Astrocyte of the hippocampus (primary cell): ENCODE measurements at places on chromosomes 2 and 18.
A peak's percentile ranks its signal among the peaks of the same experiment; 100 is the strongest.

GRCh38 chr2:44602446-44602845, 240.7 kb downstream of the CAMKMT start:
- no peak for DNase-seq

DNA sequence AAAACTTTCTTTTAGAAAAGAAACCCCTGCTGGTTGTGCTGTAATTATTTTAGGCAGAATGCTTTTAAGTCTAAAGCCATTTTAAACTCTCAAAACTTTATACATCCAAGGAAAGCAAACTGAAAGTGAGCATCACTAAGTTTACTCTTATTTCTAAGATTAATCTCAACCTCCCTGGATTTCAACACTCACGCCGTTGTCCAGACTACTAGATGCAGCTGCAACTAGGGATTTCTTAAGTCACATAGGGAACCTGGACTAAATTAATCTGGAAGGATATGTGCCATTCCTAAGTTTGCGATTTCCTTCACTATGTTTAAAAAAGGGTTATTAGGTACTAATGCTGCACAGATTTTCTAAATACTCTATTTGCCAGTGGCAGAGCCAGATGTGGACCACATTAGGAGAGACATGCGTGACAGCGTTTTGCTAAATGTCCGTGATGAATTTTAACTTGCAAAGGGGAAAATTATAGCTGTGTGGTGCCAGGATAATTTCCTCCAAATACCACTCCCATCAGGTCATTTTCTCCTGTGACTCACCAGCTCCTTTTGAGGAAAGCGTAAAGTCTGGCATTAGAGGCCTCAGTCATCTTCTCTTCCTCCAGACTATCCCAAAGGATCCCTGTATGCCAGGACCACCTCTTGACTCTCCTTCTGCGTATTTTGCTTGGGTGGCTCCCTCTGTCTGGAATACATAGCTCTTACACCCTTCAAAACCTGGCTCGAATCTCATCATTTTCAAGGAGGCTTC, 143.7 kb downstream of the ATL2 start:
- DNase-seq, result peak; percentile 36

DNA sequence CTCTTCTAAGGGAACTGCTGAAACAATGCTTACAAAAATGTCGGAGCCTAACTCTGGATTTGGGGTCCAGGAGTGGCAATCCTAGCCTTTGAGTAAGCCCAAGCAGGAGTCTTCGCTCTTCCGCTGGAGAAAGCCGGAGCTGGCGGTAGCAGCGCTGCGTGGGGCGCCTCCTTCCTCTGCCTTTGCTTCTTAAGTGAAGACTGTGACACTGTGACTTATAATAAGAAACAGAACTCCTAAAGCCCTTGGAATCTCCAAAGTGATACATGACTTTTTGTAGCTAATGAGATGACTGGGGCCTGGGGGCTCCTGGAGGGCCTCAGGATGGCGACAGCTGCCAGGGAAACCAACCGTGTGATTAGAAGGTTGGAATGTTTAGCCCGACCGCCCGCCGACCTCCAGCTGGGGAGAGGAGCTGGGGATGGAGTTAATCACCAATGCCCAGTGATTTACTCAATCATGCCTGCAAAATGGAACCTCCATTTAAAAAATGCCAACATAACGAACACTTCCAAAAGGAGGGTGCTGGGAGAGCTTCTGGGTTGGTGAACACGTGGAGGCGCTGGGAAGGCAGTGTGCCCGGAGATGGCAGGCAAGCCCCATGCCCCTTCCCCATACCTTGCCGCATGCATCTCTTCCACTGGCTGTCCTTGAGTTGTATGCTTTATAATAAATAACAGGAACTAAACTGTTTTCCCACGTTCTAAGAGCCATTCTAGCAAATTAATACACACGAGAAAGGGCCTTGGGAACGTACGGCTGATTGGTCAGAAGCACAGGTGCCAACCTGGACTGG, 29.0 kb upstream of the MAL start:
- DNase-seq, result peak; percentile 53

DNA sequence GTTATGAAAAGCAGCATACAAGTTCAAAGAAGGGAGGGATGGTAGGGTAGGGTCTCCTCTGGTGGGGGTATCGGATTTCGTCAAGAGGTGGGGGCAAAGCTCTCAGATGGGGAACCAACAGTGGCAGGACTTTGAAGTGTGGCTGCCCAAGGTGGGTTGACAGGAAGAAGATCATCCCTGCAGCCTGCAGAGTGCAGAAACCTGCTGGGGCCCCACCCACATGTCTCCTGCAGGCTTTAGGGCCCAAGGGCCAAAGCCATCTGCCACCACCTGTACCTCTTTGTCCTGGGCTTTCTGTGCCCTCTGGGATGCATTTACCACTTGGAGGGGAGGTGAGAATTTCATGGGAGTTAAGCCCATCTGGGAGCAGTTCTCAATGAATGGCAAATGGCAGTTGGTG, 42.7 kb downstream of the KCNF1 start:
- DNase-seq, result no peak

DNA sequence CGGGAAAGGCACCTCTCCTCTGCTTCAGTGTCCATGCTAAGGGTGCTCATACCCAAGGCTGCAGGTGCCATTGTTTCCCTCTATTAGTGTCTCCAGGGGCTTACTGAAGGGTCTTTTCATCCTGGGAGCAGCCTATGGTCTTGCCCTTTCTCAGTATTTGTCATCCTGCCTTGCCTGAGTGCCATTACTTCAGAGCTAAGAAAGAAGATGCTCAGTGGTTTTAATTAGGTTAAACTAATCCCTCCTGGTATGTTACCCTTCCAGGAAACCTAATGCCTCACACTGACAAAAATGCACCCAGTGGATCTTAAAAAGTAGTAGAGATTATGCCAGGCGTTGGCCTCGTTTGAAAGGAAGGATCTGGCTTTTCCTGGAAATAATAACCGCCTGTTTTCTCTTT, 151.4 kb downstream of the LRRTM1 start:
- DNase-seq, result no peak

DNA sequence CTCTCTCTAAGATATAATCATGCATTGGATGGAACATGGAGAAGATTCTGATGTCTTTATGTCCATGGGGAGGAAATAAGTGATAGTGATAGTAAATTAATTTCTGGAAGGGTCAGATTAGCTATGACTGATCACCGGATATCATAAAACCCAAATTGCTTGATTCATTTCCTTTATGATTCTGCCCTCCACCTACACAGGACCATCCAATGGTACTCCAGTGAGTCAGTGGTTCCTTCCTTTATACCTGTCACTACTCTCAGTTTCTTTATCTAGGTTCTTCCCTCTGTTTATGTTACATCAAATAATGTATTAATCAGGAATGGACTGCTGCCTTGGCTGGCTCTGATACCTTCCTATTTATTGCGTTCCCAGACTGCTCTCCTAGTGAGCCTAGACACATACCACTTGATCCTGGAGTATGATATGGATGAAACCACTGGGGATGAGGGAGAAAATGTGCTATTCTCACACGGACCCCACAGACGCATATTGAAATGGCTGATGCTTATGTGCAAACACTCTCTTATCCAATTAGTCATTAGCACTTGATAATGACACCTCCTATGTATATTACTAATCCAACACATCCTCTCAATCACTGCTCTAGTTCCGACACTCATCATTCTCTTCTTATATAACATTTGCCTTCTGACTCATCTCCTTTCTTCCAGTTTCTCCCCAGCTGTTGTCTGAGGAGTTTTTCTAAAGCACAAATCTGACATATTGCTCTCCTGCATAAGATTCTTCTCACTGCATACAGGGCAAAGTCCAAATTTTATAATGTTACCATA, 315.6 kb downstream of the INSIG2 start:
- DNase-seq, result no peak

- DNase-seq, result no peak
These were observed 135.7 kb downstream of the NFATC1 start for GRCh38 chr18:79531386-79531785.

- no peak for DNase-seq
These were observed 307.5 kb upstream of the HS6ST1 start for GRCh38 chr2:128625963-128626759.

DNA sequence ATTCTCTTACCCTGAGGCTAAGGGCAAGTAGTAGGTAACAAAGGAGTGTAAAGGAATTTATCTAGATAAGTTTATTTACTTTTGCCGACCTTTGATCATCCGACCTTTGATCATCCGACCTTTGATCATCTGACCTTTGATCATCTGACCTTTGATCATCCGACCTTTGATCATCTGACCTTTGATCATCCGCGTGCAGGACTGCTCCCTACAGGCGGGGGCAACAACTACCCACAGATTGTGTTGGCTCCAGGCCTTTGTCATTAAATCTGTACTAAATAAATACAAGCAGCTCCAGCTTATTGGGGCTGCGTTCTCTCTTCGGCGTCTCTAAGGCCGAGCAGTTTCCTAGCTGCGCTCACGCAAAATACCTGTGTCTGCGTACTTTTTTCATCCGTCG, 56.6 kb downstream of the ZNF638 start:
- DNase-seq, result no peak

- no peak for DNase-seq
These were observed 118.8 kb upstream of the CYP1B1 start for GRCh38 chr2:38194751-38195150.

DNA sequence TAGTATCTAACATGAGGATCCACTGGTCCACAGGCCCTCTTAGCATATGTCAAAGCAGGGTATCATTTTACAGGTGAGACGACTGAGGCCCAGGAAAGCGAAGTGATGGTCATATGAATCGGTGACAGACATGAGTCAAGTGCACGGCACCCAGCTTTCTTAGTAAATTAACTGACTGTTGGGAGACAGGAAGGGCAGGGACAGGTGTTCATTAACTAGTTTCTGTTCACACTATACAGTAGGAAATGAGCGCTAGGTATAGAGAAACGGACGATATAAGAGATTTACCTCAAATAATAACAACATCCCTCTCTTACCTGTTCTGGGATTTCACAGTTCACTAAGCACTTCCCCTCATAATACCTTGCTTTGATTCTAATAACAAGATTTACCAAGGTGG, 1.7 kb upstream of the SMARCAL1 start:
- DNase-seq, result no peak

DNA sequence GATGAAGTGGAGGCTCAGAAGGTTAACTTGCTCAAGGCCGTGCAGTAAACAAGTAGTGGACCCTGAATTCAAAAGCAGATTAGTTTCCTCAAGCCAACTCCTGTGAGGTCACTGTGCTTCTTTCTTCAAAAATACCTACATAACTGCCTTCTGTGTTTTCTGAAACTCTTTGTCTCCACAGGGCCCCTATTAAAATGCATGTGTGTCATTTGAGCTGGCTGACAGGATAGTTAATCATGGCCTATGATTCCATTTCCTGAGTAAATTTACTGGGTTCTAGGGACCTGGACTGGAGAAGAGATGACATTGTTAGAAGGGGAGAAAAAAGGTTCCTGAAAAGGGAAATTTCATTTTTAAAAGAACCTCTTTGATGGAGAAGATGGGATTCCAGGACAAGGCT, 12.9 kb upstream of the DTNA start:
- peak; percentile 39 for DNase-seq

DNA sequence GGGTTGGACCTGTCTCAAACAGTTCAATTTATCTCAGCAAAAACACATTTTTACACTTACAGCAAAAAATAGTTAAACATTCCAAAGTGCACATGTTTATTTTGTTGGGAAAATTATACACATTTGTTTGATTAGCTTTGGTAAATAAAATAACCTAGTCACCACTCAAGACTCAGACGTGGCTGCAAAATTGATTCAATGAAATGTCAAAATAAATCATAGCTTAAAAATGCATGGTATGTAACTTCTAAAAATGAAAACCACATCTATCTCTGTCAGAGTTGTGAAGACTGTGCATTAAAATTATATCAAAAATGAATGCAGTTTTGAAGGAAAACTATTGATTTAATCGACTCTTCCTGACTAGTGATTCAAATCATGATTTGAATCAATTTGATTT, 56.7 kb downstream of the GALNT14 start:
- no peak for DNase-seq

GRCh38 chr2:196681510-196681909, 42.0 kb downstream of the CCDC150 start:
- DNase-seq, result no peak

GRCh38 chr2:208359632-208359986, 47.0 kb upstream of the PTH2R start:
- DNase-seq, result no peak

GRCh38 chr2:163736433-163737189, 803 bp upstream of the FIGN start:
- DNase-seq, result peak; percentile 83

GRCh38 chr2:205465791-205466190, 216.5 kb upstream of the NRP2 start:
- DNase-seq, result no peak

- no peak for DNase-seq
These were observed 120.4 kb upstream of the ACKR3 start for GRCh38 chr2:236449167-236449761.

- peak; percentile 65 for DNase-seq
These were observed 578 bp downstream of the IWS1 start for GRCh38 chr2:127525691-127526131.

DNA sequence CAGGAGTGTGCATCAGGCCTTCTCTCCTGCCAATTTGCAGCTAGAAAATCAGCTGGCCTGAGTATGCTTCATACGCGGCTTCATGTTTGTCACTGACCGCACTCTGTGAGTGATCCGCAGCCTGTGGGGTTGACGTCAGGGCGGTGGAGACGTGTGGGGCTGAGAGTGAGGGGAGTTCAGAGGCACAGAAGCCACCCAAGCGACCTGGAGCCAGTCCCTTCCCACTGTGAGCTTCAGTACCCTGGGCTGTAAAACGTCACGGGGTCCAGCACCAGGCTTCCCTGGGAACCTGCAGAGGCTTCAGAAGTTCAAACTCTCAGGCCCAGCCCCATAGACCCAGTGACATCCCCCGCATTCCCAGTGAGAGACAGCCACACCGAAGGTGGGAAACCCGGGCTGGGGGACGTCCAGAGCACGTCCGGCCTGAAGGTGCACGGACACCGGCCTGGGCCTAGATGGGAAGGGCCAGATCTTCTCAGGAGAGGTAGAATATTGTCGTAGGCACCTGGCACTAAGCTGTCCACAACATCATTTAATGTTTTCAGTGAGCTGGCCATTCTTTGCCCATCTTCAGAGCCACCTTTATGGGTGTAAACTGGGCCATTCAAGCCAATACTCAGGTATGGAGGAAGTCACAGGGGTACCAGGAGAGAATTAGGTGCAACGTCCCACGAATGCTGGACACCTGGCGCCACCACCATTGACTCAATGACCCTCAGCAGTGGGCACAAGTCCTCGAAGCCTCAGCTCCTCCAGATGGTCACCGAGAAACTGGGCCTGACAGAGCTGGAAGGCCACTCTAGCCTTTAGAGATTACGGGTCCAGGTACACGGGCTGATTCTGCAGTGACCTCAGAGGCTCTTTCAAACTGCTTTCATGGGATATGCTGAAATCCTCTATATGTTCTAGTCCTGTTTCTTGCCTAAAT, 235.6 kb upstream of the MYT1L start:
- no peak for DNase-seq

DNA sequence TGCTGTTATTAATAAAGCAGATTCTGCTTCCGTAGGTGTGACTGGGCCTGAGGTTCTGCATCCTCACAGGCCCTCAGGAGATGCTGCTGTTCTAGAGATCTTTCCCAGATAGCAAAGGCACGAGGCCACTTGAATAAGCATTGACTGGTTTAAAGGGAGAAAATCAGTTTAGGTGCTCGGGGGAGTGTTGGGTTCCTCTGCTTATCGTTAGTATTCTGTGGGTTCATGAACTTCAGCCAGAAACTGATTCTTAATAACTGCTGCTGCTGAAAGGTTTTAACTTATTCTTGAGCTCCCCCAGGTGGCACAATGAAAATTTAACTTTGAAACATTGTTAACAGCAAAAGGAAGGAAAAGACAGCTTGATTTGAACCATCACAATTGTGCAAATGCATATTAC, 56.9 kb downstream of the ITGA6 start:
- DNase-seq, result peak; percentile 37

- no peak for DNase-seq
These were observed 50.4 kb downstream of the CTAGE1 start for GRCh38 chr18:22367303-22367702.

- peak; percentile 56 for DNase-seq
These were observed 76.4 kb upstream of the ZEB2 start for GRCh38 chr2:144596073-144596871.
